Natural killer cell treated with Interleukin-12 subunit alpha and Interleukin-12 subunit beta and Interleukin-15 and Interleukin-18, amount 100 ng/mL, for 72 hours (primary cell): ENCODE measurements at places on chromosomes 2 and 18. TPM values are rescaled to one million over a fixed set of nuclear protein-coding genes. Genes with fewer than 3 reads are reported as not detected.

Gene RBM44
- total RNA-seq = 0.45 TPM

GRCh38 chr2:11375025-11375688, 30.7 kb upstream of the ROCK2 start:
- H3K4me1 ChIP-seq = no peaks in the 10 kb centered on the region
- peaks cover 6% of the 10 kb centered on the region for H3K27me3 ChIP-seq
- H3K36me3 ChIP-seq = no peaks in the 10 kb centered on the region
- no peak overlapping the region for H3K4me3 ChIP-seq
- DNase-seq = no peak
- no peak overlapping the region for H3K27ac ChIP-seq

DNA sequence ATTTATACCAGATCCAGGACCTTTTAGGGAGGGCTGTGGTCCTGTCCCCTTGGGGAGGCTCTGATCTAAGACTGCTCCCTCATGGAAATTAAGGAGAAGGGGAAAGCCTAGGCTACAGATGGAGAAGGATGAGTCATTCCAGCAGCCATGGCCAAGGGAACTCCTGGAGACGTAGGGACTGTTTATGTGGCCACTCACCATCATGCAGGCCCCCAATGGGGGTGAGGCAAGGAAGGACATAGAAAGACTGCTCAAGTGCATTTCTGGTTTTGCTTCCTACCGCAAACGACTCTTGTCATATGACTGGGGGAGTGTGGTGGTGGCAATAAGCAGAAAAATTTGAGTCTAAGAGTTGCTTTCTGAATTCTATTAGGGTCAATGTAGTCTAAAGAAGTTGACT, 54.0 kb upstream of the CYP1B1 start:
- H3K27me3 ChIP-seq = peaks cover 4% of the 10 kb centered on the region
- no peak overlapping the region for H3K27ac ChIP-seq
- peaks cover 2% of the 10 kb centered on the region for H3K4me1 ChIP-seq
- no peak overlapping the region for H3K4me3 ChIP-seq

GRCh38 chr2:86003967-86004366, 101.7 kb downstream of the POLR1A start:
- peaks cover 20% of the 10 kb centered on the region for H3K4me1 ChIP-seq
- no peaks in the 10 kb centered on the region for H3K36me3 ChIP-seq
- H3K27ac ChIP-seq = no peak overlapping the region

DNA sequence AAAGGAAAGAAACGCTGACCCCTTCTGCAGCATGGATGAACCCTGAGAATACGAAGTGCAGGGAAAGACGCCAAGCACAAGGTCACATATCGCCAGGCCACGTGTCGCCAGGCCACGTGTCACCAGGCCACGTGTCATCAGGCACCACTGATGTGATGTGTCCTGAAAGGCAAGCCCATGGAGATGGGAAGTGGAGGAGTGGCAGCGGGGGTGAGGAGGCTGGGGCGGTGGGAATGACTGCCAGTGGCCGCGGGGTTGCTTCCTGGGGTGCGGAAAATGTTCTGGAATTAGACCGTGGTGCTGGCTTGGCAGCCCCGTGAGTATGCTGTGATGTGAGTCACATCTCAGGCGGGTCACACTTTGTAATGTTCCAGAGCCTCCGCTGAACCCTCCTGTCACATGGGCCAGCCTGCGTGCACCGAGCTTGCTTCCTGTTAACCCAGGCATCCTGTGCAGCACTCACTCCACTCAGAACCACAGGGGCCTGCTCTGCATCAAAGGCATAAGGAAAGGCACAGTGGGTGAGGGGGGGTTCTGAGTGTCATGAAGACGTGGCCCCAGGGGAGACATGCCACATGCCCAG, 39.0 kb downstream of the SLC66A2 start:
- no peak overlapping the region for H3K4me3 ChIP-seq
- no peak overlapping the region for H3K27ac ChIP-seq
- H3K36me3 ChIP-seq = peaks cover 17% of the 10 kb centered on the region
- peak; percentile 56 for DNase-seq
- peaks cover 35% of the 10 kb centered on the region for H3K4me1 ChIP-seq
- no peaks in the 10 kb centered on the region for H3K27me3 ChIP-seq

GRCh38 chr2:96839293-96839874, 4.4 kb downstream of the ANKRD23 start:
- no peaks in the 10 kb centered on the region for H3K36me3 ChIP-seq
- peak; percentile 86 for DNase-seq
- H3K4me3 ChIP-seq = peak overlapping the region; percentile 60
